Activated CD8-positive, alpha-beta memory T cell treated with anti-CD3 and anti-CD28 coated beads, Interleukin-2, amount 10 ng/mL, durations not matched to agents 7 days and 5 days (primary cell): ENCODE measurements at places on chromosomes 12 and 14. TPM values are rescaled to one million over a fixed set of nuclear protein-coding genes. Genes with fewer than 3 reads are reported as not detected.

TEX22 gene
- total RNA-seq = 3.7 TPM

LPAR5 gene
- 18.5 TPM for total RNA-seq

SPTSSA gene
- total RNA-seq = 15.5 TPM

PLEKHG7 gene
- not detected for total RNA-seq

STX2 gene
- 17.2 TPM for total RNA-seq

DRAM1 gene
- 7.3 TPM for total RNA-seq

SYCP3 gene
- 2.0 TPM for total RNA-seq

KIF26A gene
- total RNA-seq = 0.21 TPM

HOXC9 gene
- not detected for total RNA-seq

PPM1A gene
- 54.6 TPM for total RNA-seq

GNB3 gene
- not detected for total RNA-seq

TBX5 gene
- total RNA-seq = not detected

GPR84 gene
- total RNA-seq = 0.32 TPM

CISTR gene
- total RNA-seq = not detected

TEX52 gene
- total RNA-seq = 0.67 TPM

PLA2G1B gene
- total RNA-seq = not detected

ABCD2 gene
- 25.0 TPM for total RNA-seq

NELL2 gene
- total RNA-seq = 22.7 TPM

ZNF385A gene
- 0.30 TPM for total RNA-seq

EIF2S3B gene
- total RNA-seq = 0.58 TPM

OTUB2 gene
- 3.4 TPM for total RNA-seq

BMAL2 gene
- 38.4 TPM for total RNA-seq

GDF3 gene
- total RNA-seq = not detected

BEST3 gene
- total RNA-seq = not detected

BRMS1L gene
- 4.0 TPM for total RNA-seq

RNF31 gene
- 129 TPM for total RNA-seq

RIMKLB gene
- 1.1 TPM for total RNA-seq

RPL10L gene
- not detected for total RNA-seq

E2F7 gene
- 26.1 TPM for total RNA-seq

SOAT2 gene
- total RNA-seq = 5.9 TPM

TAS2R7 gene
- total RNA-seq = not detected

CYP27B1 gene
- 5.4 TPM for total RNA-seq

SCYL2 gene
- 38.8 TPM for total RNA-seq

KRT3 gene
- not detected for total RNA-seq

NRL gene
- total RNA-seq = 2.6 TPM

ARID2 gene
- 38.3 TPM for total RNA-seq

VTI1B gene
- 69.2 TPM for total RNA-seq

HOXC12 gene
- total RNA-seq = not detected

PMEL gene
- total RNA-seq = 0.23 TPM

NINJ2 gene
- total RNA-seq = 7.4 TPM

TPH2 gene
- not detected for total RNA-seq

TEP1 gene
- total RNA-seq = 52.9 TPM

MYH7 gene
- total RNA-seq = 0.09 TPM

GATC gene
- total RNA-seq = 25.3 TPM

CLEC6A gene
- not detected for total RNA-seq

ARHGAP9 gene
- 234 TPM for total RNA-seq

ADCY4 gene
- total RNA-seq = 3.4 TPM

ATF7 gene
- 33.8 TPM for total RNA-seq

MMP19 gene
- not detected for total RNA-seq

C12orf50 gene
- total RNA-seq = 0.18 TPM

ANKRD33 gene
- total RNA-seq = not detected

CATSPERB gene
- total RNA-seq = 0.29 TPM
